ENCODE measurements at places on chromosomes 2 and 18.

DNA sequence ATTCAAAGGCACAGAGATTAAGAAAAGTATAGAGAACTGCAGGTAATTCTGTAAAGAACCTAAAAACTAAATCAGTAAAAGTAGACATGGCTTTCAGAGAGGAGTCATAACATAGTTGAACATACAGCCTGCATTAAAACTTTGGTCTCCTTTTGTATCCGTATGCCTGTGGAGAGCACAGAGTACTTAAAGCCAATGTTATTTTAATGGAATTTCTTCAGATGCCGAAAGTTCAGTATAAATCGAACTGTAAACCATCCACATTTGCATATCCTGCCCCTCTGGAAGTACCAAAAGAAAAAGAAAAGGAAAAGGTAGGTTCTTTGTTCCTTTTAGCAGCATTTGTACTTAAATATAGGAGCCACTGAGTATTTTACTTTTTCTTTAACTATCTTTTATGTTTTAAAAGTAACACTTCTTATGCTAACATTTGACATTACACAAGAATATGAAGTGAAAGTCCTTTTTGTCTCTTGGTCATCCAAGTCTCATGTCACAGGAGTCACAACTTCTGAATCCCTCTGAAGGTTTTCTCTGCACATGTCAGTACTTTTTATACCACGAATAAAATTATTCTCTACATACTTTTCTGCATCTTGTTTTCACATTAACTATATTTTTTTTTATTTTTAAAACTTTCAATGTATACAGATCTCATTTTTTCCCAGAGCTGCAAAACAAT is 34.9 kb upstream of the ARMC9 start:
- DNase-seq, result no peak

DNA sequence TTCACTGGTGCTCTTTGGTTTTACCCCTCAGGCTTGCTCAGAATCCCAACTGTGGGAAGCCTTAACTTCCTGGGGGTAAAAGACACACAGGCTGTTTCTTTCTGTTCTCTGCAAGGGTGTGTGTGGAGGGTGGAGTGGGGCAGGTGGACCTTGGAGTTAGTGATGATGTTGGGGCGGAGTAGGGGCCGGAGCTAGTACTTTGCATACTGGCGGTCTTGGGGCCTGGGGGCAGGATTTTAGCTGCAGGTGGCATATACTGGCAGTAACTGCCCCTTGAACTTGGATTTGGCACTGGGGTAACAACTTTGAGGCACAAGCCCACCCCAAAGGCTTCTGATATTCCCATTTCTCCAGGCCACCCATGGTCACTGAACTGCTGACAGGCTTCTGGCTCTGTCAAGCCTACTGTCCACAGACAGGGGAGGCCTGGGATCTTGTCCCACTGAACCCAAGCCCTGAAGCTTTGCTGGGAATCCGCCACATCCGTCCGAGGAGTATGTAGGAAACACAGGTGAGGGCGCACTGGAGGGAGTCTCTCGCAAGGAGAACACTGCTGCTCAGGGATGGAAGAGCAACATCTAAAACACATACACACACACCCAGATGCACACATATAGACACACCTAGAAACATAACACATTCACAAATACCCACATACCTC is 258.9 kb downstream of the DYSF start:
- no peak for DNase-seq

GRCh38 chr2:226327830-226328229 is 471.8 kb downstream of the IRS1 start:
- DNase-seq, result no peak

DNA sequence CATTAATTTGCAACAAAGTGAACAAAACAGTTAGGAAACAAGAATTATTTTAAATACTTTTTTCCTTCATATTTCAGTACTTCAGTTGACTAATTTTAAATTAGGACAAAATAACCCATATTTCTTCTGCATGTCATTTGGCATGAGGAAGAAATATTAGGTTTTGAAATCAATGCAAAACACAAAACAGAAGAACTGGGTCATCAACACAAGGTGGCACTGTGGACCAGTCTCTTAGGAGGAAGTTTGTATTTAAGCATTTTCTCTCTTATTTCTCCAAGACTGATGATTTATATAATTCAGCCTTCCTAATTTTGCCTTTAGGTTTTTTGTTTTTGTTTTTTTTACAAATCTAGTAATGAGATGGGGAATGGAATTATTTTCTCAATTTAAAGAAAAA is 352.8 kb upstream of the KCNH7 start:
- DNase-seq, result no peak

DNA sequence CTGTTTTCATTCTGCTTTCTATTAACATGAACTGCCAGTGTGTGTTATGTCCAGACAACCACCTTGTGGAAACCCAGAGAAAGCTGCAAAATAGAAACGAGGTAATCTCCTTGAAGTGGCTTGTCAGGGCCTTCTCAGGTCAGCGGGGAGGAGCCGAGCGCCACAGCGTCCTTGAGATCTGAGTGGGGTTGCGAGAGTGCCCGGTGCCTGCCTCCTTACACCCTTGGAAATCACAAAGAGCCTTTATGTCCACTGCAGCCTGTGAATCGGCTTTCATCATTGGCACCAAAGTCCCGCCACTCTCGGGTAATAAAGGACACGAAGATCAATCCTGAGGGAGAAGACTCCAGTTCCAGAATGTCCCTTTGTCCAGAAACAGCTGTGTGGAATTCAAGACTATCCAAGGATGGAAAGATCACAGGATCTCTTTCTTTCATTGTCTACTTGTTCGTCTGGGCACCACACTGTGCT is 135.2 kb downstream of the HRH4 start:
- no peak for DNase-seq

Measured in iPS DF 19.7 (cell line).